ENCODE measurements at places on chromosomes 5 and 9. TPM values are rescaled to one million over a fixed set of nuclear protein-coding genes. Genes with fewer than 3 reads are reported as not detected.

The PTRH1 gene
- total RNA-seq = 15.3 TPM

The DOCK8 gene
- 8.3 TPM for total RNA-seq

The SEMA4D gene
- 14.8 TPM for total RNA-seq

The SH3TC2 gene
- total RNA-seq = 0.13 TPM

The KCTD16 gene
- total RNA-seq = 0.44 TPM

The BNIP1 gene
- total RNA-seq = 10.3 TPM

The CATSPER3 gene
- total RNA-seq = 0.33 TPM

The NUTM2F gene
- total RNA-seq = not detected

The B4GALT1 gene
- total RNA-seq = 86.7 TPM

The EGFL7 gene
- 945 TPM for total RNA-seq
